ENCODE measurements at places on chromosomes 7 and 10.
A peak's percentile ranks its signal among the peaks of the same experiment; 100 is the strongest.

GRCh38 chr10:5545778-5546710 lies 21.3 kb downstream of the CALML3 start:
- DNase-seq, result peak; percentile 42

DNA sequence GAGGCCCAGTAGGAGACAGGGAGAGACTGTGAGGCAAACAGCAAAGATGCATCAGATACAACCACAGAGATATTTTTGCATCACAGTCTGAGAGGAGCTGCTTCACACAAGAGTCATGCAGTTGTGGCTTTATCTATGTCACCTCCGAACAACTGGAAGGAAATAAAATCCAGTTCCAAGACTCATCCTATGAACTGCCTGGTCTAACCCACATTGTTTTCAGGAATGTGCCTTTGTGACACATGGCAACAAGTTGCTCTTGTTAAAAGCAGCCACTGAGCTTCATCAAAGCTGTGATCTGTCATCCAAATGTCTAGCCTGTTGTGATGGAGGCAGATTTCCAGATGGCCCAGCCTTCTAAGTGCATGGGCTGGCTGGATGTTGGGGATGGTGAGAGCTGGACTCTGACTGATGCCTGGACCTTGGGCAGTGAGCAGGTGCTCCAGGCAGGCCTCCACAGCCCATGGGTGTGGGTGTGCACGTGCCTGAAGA lies 255.0 kb downstream of the BMPER start:
- no peak for DNase-seq

GRCh38 chr7:106270122-106270977 lies 14.4 kb downstream of the NAMPT start:
- DNase-seq, result no peak

DNA sequence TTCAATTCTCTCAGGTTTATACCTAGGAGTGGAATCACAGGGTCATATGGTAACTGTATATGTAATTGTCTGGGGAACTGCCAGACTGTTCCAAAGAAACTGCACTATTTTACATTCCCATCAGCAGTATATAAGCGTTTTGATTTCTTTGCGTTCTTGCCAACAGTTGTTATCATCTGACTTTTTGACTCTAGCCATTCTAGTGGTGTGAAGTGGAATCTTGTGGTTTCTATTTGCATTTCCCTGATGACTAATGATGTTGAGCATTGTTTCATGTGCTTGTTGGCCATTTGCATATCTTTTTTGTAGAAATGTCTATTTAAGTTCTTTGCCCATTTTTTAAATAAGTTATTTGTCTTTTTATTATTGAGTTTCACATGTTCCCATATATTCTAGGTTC lies 44.3 kb upstream of the ZC3HAV1 start:
- no peak for DNase-seq

DNA sequence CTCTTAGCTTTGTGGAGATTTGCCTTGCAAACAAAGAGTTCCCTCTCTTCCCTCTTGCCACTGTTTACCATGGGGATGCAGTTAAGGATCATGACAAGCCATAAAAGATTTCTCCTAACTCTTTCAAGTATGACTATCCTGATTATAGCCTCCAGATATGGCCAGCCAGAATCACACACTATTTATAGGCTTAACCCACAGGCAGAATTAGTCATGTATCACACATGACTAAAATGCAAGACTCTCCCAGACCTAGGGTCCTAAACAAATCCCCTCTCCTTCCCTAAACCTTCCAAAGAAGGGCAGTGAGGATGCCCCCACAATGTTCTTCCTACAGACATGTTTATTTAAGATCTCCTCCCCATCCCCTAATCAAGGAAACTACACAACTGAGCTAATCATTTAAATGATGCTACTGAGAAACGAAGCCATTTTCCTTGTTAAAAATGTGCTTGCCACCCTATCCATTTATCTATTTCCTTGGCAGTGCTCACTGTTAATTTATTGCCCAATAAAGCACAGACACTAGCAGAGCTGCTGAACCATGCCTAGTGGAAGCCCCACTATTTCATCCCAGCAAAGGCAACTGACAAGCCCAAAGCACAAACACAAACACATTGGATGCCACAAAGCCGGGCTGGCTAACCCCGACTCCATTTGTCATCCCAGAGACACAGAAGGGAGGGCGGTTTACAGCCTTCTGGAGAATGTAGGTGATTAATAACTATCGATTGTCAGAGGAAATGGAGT lies 363.4 kb downstream of the KCNMA1 start:
- no peak for DNase-seq

- peak; percentile 56 for DNase-seq
Observed at GRCh38 chr10:101841826-101842225, 1.8 kb downstream of the KCNIP2 start.
